Ovary (tissue), 10 donors: ENCODE measurements at places on chromosomes 6 and 20.

GRCh38 chr20:5065879-5066383 is 53.8 kb downstream of the PCNA start:
- peak; percentile 63 for DNase-seq

DNA sequence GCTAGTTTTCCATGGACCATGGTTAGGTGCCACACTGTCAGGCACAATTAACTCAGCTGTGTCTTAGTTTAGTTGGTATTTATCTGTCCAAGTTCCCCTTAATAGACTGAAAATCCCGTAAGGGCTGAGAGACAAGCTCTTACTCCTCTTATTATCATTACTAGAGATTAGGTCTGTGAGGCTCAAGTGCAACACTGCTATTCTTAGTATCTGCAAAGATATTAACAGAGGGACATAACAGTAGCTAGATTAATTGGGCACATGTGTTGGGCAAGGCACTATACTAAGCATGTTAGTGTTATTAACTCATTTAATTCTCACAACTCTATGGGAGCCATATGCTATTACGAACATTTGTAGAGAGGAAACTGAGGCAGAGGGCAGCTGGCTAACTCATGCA is 137.3 kb downstream of the VEGFA start:
- DNase-seq = no peak

GRCh38 chr6:81806793-81807565 is 54.5 kb upstream of the TENT5A start:
- no peak for DNase-seq

DNA sequence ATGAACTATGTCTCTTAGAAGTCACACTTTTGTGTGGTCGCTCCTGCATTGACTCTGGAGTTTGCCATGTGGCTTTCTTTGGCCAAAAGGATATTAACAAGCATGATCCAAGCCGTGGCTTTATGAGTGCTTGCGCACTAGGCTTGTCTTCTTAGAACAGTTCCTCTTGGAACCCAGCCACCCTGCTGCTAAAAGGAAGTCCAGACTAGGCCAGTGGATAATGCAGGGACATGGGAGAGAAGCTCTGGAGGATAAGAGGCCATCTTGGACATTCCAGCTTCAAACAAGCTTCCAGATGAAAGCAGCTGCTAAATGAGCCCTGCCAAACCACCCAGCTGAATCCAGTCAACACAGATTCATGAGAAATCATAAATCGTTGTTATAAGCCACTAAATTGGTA is 346.4 kb downstream of the CDC5L start:
- DNase-seq = no peak

GRCh38 chr20:4087923-4088322 is 72.6 kb upstream of the RNF24 start:
- no peak for DNase-seq

DNA sequence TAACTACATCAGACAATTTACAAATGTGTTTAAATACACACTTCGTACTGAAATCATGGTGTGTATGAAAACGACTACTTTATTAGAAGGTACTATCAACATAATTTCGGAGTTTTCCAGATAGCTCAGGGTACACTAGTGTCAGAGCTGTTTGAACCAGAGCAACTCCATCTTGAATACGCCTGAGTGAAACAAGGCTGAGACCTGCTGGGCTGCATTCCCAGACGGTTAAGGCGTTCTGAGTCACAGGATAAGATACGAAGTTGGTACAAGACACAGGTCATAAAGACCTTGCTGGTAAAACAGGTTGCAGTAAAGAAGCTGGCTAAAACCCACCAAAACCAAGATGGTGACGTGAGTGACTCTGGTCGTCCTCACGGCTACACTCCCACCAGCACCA is 167.6 kb downstream of the THBS2 start:
- DNase-seq = no peak

DNA sequence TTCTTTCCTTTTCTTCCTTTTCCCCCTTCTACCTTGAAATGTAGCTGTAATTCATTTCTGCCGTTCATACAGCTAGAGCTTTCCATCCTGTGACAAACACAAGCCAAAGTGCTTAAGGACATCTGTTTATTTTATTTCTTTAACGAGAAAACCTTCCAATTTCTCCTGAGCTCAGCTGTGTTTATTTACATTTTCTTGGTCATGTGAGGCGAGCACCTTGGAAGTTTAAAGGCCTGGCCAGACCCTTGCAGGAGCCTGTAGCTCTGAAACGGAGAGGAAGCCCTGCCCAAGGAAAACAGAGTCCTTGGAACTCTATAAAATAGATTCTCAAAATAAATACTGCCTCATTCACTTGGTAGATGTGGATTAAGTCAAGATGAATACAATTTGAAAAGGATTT is 223.1 kb downstream of the EYA2 start:
- no peak for DNase-seq

DNA sequence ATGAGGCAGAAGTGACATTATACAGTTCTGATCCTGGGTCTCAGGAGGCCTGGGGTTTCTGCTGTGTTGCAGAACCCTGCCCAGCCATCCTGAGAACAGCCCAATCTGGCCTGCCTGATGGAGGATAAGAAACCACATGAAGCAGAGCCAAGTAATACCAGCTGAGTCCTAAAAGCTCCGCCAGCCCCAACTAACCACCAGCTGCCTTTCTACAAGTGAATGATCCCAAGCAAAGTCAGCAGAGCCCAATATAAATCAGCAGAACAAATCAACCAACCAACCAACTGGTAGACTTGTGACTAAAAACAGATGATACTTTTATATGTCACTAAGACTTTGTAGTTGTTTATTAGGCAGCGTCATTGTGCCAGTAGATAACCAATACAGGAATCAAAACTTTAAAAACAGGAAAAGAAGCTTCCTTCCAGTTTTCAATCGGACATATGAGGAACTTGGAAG is 52.1 kb downstream of the SNX5 start:
- DNase-seq = no peak
